Hepatocyte (in vitro differentiated cells): ENCODE measurements at places on chromosomes 2 and 18. TPM values are rescaled to one million over a fixed set of nuclear protein-coding genes. Genes with fewer than 3 reads are reported as not detected.

DNA sequence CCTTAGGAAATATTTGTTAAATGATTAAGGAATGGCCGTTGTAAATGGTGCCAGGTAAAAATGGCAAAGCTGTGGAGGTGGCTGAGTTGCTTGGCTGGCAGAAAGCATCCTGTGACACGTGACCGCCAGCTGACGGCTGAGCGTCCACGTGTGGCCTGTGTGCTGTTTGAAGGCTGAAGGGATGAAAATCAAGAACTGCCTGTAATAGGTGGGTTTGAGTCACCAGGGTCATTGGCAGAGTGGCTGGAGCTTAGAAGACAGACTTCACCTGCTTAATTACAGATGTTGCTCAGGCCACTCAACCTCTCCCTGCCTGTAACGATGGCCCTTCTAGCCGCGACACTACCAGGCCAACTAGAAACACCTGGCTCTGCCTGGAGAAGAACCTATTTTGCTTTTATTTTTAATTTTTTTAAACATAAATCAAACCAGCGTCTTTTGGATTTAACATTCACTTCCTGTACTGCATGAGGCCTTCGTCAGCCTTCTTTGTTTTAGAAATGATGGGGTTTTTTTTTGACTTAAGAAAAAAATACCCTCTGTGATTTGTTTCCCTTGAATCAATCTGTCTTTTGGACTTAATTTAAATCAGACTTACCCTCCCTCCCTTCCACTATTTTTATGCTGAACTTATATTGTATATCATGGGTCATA is 206.5 kb downstream of the PRKCE start:
- DNase-seq, result no peak

The TMEM17 gene
- total RNA-seq, result 3.6 and 4.3 TPM in 2 replicates

- no peak for DNase-seq
Observed at GRCh38 chr2:60948926-60949579, 67.7 kb downstream of the REL start.

- no peak for DNase-seq
Observed at GRCh38 chr2:152632736-152633135, 84.5 kb downstream of the PRPF40A start.

DNA sequence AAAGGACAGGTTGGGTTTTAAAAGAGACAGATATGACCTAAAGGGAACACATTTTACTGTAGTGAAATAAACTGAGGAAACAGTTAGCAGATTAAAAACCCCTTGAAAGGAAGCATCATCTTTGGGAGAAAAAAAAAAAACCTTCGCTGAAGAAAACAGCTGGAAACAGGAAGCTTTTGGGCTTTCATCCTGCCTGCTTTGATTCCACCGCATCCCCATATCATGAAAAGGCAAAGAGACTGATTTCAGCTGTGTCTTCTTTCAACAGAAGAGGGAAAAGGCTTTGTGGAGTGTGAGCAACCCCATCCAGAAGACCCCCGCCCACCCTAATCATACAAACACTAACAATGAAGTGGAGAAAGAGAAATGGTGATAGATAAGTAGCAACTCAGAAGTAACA is 86.4 kb downstream of the TCF4 start:
- no peak for DNase-seq

DNA sequence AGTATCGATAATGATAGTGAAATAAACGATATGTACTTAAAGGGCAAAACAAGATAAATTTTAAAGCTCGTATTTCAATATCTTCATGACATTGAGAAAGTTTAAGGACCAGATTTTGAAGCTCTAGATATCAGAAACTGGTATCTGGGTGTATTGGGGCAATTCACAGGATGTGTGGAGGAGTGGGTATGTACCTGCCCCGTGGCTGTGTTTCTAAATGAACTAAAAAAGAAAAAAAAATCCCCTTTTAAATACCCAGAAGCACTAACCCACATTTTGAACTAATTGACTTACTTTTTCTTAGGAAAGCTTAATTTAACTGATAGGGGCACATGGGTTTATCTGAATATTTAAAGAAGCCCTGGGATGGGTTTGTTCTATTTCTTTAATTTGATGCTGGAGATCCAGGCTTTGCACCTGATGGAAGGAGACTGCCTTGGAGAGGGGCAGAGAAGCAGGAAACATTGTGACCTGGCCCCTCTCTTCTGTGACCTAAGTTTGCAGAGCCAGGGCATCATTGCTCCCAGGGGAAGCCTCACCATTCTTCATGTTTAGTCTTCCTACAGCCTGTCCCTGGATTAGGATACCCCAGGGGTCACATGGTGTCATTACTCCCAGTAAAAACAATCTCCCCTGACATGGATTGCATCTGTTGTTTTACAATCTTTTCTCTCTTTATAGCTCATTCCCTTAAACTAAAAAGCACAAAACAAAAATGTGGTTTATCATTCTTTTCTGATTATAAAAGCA is 7.6 kb upstream of the KCTD1 start:
- DNase-seq, result no peak

DNA sequence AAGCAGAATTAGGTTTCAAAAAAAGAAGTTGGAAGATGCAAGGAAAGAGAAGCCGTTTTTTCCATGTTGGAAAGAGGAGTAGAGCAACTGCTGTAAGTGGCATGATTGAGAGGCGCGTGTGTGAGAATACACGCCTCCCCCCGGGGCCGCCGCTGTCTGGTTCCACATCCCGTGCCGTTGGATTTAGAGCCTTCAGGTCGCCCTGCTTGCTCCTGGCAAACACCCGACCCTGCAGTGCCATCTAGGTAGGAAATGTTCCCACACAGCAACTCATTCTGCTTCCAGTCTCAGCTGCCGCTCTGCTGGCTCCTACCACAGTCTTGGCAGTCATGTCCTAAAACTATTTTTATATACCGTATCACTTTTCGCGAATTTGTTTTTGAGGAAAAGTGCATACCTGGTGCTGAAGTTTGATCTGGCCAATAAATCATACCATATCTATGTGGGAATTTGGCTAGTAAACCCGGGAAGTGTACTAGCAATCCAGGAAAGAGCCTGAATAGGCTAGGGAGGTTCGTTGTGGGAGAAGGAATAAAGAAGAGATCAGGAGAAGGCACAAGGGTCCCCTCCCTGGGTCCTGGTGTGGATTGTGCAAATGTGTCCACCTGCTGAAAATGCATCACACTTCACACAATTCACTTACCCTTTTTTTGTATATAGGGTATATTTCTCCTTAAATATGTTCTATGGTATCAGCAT is 372.7 kb downstream of the FBXO15 start:
- no peak for DNase-seq
